ENCODE measurements at places on chromosomes 1 and 21.

GRCh38 chr1:234973426-234974250, 155.0 kb downstream of the TOMM20 start:
- peak; percentile 68 for DNase-seq

DNA sequence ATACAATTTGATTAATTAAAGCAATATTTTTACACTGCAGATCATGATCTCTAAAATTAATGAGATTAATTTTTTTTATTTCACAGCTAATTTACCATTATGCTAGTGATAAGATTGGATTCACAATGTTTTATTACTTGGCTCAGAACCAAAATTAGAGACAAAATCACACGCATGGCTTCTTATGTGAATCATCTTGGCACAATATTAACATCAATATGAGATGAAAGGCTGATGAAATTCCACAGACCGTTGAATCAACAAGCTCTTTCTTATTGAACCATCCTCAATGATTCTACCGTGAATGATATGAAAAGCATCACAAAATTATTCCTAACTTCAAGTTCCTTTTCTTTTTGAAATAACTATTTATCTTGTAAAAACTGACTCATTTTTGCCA, 544.9 kb downstream of the KCNT2 start:
- DNase-seq, result no peak

DNA sequence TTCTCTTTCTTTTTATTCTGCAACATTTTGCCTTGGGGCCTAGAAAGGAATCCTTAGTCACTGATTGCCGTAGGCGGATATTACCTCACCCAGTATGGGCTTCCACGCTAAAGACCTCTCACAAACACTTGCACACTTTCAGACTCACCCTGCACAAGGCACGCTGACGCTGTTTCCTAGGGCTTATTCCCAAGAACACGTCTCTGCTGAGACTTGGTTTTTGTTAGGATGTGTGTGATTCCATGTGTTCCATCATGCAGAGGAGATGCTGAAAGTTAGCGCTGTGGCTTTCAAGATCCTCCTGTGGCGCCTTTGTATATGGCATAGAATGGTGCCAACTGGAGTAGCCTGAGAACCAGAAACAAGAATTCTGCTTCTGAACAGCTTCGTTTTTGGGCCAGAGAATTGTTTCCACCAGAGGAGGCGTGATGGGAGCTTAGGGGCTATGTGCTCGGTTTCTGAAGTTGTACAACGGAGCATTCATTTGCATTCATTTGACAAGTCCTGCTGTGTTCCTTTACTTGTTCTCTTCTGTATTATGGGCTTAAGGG, 297.0 kb downstream of the DISC1 start:
- no peak for DNase-seq

DNA sequence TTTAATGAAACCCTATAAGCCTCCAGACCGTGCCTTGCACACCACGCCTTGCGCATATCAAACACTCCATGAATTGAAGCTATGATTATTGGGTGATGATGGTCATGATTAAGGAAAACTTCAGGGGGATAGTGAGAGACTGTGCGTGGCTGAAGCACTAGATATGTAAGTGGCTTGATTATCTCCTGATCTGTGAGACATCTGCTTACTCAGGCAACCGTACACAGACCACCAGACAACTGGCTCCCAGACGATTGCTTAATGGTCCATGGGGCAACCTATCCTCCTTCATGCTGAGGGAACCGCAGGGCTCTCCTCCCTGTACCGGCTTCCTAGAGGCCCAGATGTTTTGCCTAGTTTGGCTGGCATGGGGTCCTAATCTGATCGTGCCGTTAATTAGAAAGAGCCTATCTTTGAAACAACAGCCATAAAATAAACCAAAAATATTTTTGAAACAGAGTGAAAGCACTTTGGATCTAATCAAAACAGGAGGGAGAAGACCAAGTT, 51.6 kb downstream of the IRF2BP2 start:
- DNase-seq, result no peak

Measured in COR-L47 (cell line).